LHCN-M2 (cell line): ENCODE measurements at places on chromosomes 3 and 15. TPM values are rescaled to one million over a fixed set of nuclear protein-coding genes. Genes with fewer than 3 reads are reported as not detected.

GRCh38 chr15:58490888-58491473 lies 59.2 kb downstream of the LIPC start:
- DNase-seq, result no peak

- no peak for DNase-seq
These were observed 367.4 kb downstream of the GAP43 start for GRCh38 chr3:115990669-115991068.

Gene QTRT2
- total RNA-seq, result 14.9 and 16.8 TPM in 2 replicates

DNA sequence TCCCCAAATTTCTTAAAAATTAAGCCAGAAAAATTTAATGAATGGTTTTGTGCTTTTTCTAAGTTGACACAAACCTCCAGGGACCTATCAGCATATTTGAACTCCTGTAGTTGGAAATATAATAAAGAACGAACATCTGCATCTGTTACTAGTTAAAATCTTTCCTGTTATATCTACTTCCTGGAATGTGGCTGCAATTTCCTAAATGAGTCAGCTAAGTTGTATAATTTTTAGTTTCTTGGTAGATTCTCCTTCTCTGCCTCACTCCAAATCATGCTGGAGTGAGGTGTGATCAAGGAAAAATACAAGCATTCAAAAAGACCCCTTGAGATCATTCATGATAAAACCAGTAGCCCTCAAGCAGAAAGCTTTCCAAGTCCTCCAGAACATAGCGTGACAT lies 106.2 kb upstream of the MCTP2 start:
- no peak for DNase-seq

DNA sequence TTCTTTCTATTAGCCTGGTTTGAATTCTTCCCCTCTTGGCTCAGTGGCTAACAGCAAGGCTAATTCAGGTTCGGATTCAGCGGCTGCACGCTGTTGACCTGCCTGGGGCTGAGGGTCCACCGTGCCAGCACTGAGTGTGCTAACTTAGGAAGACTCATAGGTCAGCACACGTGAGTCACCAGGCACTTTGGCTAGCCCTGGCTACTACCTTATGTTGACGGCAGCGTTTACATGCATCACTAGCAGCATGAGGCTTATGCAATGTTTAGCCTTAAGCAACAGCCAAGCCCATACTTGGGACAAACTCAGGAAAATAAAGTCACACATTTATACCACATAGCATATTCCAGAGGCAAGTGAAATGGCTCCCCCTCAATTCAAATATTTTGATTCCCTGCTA lies 137.7 kb downstream of the RAB11A start:
- no peak for DNase-seq

Gene TPM1
- 192 and 202 TPM in 2 replicates for total RNA-seq

Gene SCAANT1
- not detected in 2 replicates for total RNA-seq

DNA sequence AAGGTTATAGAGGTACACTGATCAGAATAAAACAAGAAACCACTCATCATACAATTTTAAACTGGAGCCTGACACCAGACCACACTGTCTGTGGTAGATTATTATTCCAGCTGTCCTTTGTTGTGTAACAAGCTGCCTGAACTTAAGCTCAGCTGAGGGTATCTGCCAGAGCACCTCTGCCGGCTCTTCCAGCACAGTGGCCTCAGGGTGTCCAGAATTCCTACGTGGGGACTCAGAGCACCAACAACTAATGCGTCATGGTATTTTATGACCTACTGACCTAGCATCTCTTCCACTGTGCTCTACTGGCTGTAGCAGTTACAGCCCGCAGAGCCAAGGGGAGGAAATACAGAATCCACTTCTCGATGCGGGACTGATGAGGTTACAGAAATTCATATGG lies 15.6 kb upstream of the RAF1 start:
- peak; percentile 100 for DNase-seq

Gene CKMT1A
- total RNA-seq, result not detected in 2 replicates

DNA sequence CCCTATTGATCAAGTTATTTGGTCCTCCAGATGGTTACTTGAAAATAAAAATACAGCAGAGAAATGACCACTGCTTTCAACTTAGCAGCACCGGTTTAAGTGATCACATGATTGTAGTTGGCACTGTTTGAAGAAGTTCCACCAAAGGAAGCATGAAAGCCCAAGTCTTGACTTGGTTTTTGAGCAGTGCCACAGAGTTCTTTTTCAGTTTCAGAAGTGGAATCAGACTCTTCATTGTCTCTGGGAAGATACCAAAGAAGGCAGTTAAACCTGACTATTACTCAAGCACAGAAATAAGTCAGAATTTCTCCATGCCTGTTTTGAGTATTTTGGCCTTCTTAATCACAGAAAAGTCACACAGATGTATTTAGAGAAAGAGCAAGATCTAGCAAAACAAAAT lies 66.7 kb downstream of the BBX start:
- no peak for DNase-seq

Gene PPP1R2
- 27.7 and 30.8 TPM in 2 replicates for total RNA-seq

Gene TNNC1
- total RNA-seq, result 1.5 and 8.2 TPM in 2 replicates

- no peak for DNase-seq
These were observed 315.1 kb downstream of the ROBO2 start for GRCh38 chr3:77354958-77355357.

- DNase-seq, result no peak
These were observed 65.7 kb upstream of the IL12A start for GRCh38 chr3:159922861-159923312.

GRCh38 chr15:62658498-62658897 lies 384.0 kb upstream of the TPM1 start:
- peak; percentile 12 for DNase-seq

DNA sequence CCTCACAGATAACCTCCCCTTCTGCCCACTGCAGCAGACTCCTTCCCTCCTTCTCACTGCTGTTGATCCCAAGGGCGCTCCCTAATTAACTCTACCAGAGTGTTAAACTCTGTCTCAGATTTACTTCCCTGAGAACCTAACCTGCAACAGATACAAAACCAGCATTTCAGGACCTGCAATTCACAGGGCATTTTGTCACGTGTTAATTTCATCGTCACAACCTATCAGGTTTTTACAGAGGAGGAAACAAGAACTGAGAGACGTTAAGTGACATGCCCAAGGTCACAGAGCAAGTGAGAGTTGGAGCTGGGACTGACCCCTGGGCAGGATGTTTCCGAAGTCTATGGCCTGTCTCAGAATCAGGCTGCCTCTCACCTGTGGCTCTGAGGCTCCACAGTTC lies 223.9 kb downstream of the UACA start:
- no peak for DNase-seq

DNA sequence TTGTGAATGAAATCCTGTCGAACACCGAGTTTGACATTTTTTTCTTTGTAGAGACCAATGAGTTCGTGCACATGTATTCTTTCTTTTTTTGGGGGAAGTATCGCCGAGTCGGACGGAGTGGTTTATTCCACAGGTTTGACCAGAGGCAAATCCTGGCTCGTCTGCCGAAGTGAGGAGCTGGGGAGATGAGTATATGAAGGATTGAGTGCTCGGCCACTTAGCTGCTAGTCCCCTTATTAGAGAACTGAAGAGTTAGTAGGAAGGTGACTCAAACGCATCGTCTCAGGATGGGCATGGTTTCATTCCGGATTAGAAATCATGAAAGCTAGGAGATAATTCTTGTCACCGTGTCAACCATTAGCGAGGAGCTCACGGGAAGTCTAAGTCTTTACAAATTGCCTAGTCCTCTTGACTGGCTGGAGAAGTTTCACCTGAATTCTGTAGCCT lies 154.7 kb upstream of the GOLIM4 start:
- DNase-seq, result no peak

DNA sequence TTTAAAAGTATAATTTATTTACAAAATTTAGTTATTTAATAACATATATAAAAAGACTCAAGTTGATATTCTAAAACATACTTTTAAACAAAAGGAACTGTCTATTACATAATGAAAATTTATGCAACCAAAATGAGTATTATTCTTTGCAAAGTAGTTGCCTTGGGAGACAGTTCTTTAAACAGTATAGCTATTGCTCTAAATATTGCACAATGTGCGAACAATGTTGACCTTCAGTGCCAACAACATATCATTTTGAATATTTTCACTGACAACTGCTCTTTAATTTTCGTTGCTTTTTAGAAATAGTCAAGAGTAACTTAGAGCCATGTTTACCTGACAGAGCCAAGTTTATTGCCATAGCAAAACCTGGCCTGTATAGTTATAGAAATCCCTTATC lies 124.9 kb downstream of the ZBTB20 start:
- DNase-seq, result no peak

DNA sequence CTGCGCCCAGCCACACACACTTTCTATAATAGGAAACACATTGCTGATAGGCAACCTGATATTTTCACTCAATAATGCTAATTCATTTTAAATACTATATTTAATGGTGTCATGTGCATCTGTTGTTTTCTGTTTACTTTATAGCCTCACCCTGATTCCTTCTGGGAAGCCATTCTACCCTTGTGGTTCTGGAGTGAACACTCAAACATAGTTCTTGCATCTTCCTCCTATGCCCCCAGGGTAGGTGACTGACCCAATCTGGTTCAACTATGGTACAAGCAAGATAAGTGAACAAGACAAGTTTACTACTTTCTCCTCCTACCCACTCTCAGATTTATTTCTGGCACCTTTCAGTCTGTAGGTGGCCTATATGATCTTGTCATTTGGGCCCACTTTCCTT lies 4.3 kb upstream of the SCG3 start:
- DNase-seq, result no peak

DNA sequence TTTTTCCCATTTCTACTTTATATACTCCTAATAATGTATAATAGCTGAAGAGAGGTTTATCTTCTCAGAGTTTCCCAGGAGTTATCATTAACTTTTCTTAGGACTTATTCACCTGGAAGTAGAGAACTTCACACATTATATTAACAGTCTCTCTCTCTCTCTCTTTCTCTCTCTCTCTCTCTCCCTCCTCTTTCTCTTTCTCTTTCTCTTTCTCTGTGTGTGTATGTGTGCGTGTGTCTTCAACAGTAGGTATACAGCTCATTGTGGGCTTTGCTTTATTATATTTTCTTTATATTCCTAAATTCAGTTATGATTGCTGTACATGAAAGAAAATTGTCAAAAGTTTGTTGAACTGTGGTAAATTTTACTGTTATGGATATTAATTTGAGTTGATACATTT lies 353.8 kb downstream of the ROBO1 start:
- no peak for DNase-seq

Gene GPR27
- total RNA-seq, result not detected in 2 replicates

GRCh38 chr3:177813322-177813721 lies 616.0 kb upstream of the TBL1XR1 start:
- DNase-seq, result peak; percentile 37

DNA sequence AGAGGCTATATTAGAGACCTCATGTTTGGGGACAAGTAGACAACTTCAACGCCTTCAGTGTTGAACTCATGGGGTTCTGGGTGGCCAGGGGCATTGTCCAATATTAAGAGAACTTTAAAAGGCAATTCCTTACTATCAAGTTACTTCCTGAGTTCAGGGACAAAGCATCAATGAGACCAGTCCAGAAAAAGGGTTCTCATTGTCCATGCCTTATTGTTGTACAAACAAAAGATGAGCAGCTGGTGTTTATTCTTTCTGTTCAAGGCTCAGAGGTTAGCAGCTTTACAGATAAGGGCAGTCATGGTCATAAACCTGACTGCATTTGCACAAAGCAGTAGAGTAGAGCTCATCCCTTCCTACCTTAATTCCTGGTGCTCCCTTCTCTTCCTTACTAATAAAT lies 18.5 kb upstream of the PDHB start:
- no peak for DNase-seq

DNA sequence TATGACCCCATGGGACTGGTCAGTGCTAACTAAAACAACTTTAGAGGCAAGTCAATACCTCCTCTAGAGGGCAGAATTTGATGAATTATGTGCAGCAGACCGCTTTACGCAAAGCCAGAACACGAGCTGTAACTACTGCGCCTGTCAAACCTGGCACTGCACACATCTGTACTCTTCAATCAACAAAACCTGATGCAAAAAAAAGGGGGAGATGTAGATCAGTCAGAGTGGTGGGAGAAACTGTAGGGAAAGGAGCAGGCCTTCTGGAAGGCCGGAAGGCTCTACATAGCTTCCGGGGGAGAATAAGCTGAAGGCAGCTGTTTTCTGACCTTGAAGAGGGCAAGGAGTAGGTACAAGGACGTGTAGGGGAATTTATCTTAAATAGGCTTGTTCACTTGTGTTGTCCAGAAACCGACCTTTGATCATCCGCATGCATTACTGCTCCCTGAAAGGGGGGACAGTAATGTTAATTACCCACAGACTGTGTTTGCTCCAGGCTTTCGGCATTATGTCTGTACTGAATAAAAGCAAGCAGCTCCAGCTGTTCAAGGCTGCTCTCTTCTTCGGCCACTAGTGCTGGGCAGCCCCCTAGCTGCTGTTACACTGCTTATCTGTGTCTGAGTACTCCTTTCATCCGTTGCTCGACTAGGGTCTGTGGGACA lies 41.0 kb downstream of the GPR160 start:
- DNase-seq, result no peak

DNA sequence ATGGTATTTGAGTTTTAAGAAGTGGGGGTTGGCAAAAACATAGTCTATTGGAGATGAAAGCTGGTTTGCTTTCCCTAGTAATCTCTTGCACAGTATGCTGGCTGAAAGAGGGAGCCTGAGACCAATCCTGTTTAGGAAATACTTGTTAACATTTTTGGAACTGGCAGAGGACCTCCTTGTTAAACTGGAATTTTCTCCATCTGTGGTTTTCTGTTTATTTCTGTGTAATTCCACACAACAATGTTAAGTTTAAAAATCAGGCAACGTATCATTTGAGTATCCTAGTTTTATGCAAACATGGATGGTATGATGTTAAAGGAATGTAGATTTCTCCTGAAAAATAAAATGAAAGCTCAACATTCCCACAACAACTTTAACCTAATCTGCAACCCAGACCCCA lies 536.0 kb upstream of the TBL1XR1 start:
- no peak for DNase-seq

Gene NAALADL2
- 4.8 and 6.8 TPM in 2 replicates for total RNA-seq

GRCh38 chr15:65631503-65631902 lies 9.8 kb downstream of the SLC24A1 start:
- no peak for DNase-seq

GRCh38 chr3:69328103-69328962 lies 57.6 kb downstream of the FRMD4B start:
- DNase-seq, result no peak

- DNase-seq, result no peak
These were observed 1.3 kb upstream of the DENND6A start for GRCh38 chr3:57694146-57694545.

GRCh38 chr3:76410762-76411281 lies 625.5 kb upstream of the ZNF717 start:
- no peak for DNase-seq

Gene LDHAL6B
- not detected in 2 replicates for total RNA-seq

Gene DLEC1
- 0.13 TPM in 1 of 2 replicates, not detected in the other for total RNA-seq

DNA sequence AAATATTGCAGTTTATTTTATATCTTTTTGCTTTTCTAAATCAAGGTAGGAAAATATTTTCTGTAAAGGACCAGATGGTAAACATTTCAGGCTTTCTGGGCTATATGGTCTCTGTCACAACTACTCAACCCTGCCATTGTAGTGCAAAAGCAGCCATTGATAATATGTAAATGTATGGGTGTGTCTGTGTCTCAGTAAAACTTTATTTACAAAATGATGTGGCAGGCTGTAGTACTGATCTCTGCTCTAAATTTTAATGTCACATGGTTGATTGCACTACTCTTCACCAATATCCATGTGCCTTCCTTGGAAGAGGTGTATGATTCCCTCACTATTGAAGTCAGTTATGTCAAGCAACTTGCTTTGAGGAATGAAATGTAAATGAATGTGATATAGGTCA lies 175.0 kb downstream of the GOLIM4 start:
- no peak for DNase-seq

- no peak for DNase-seq
These were observed 60.0 kb upstream of the NMNAT3 start for GRCh38 chr3:139737682-139738361.
